ENCODE measurements at places on chromosomes 7 and 10. TPM values are rescaled to one million over a fixed set of nuclear protein-coding genes. Genes with fewer than 3 reads are reported as not detected.

ATRNL1 gene
- total RNA-seq: 12.5 TPM

CCDC3 gene
- total RNA-seq: 4.2 TPM

SLC39A12 gene
- not detected for total RNA-seq

DNA sequence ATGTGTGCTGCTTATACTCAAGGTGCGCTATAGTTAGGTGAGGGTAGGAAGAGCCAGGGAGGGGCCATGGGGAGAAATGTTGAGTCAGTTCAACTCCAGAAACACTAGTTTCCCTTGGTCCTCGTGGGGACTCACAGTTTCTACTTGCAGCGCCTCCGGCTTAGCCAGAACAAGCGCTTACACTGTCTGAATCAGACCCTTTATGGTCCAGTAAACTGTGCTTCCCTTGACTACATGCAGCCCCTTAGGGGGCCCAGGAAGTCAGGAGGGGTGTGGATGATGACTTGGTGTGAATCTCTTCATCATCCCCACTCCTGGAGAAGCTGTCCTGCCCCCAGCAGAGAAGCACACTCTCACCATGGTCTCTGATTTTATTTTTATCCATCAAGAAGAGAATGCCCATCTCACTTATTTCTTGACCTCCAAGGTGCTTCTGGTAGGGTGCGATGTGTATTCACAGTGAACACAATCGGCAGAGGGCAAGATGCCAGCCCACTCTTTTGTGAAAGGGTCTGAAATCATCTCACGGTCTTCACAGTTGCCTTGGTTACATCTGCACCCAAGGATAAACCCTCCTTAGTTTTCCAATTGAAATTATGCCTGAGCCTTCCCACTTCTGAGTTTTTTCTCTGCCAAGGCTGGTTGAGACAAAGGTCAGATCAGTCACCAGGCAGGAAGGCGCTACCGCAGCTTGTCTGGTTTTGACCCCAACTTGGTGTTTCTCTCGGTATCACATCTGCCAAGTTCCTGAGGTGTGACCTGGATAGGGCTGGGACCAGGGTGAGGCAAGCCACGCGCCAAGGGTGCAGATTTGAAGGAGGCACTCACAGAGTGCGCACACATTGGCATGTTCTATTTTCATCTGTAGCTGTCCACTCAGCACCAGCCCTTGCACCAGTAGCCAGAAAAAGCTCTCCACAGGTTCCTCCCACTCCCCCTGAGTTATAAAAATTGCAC is 62.7 kb upstream of the LRRC4 start:
- peak overlapping the region; percentile 29 for H3K27ac ChIP-seq
- H3K4me3 ChIP-seq: no peak overlapping the region
- H3K4me1 ChIP-seq: no peaks in the 10 kb centered on the region
- H3K27me3 ChIP-seq: no peaks in the 10 kb centered on the region

DNA sequence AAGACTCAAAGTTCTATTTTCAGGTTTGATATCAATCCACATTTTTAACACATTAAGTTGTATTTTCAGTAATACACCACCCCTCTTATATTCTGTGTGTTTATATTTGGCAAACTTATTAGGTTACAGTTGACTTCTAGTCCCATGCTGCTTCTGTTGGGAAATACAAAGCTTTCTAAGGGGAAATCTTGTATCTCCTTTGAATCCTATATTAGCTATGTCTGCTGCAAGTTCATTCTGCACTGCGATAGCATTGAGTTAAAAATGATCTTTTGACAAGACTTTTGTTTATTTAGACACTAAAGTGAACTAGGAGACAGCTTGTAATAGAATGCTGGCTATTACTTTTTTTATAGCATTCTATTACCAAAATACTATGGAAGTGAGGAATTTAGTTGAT is 625.1 kb upstream of the ANKRD30A start:
- H3K36me3 ChIP-seq: no peaks in the 10 kb centered on the region
- no peaks in the 10 kb centered on the region for H3K4me1 ChIP-seq
- H3K27ac ChIP-seq: no peak overlapping the region
- H3K4me3 ChIP-seq: no peak overlapping the region
- no peaks in the 10 kb centered on the region for H3K27me3 ChIP-seq

DNA sequence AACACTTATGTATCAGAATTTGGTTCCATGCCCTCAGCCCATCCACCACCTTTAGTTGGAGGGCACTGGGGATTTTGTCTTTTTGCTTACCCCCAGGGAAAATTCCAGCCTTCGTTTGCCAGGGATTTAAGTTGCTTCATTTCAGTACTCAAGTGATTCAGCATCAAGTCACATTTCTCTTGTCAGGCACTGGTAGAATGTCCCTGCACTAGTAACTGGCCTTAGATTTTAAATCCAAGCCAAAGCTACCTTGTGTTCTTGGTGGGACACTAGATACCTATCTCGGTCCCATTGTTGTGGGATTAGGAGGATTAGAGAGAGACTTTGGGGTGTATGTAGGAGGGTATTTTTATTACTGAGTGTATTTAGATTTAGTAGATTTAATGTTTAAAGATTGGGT is 613.1 kb downstream of the SUGCT start:
- peaks cover 9% of the 10 kb centered on the region for H3K27me3 ChIP-seq
- no peak overlapping the region for H3K4me3 ChIP-seq
- H3K4me1 ChIP-seq: peaks cover 17% of the 10 kb centered on the region

GRCh38 chr10:46223064-46223480 is 63.7 kb upstream of the ANTXRL start:
- no peak overlapping the region for H3K4me3 ChIP-seq
- DNase-seq: peak; percentile 60
- H3K4me1 ChIP-seq: peaks cover 3% of the 10 kb centered on the region

Measured in endodermal cell (in vitro differentiated cells).